ENCODE measurements at places on chromosomes 3 and 15. TPM values are rescaled to one million over a fixed set of nuclear protein-coding genes. Genes with fewer than 3 reads are reported as not detected.

The TNNC1 gene
- 3.6 TPM for total RNA-seq

DNA sequence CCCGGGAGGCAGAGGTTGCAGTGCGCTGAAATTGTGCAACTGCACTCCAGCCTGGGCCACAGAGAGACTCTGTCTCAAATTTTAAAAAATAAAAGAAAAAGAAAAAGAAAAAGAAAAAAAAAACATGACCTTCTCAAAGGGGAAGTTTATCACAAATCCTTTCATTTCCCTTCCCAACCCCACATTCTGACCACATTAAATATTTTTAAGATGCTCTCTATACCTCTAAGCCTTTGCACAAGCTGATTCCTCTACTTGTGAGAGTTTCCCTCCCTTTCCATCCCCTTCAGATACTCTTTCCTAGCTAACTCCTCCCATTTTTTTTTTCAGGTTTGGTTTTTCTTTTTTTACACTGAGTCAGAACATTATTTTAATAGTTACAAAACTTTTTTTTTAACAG is 4.0 kb downstream of the HIGD1A start:
- peaks cover 6% of the 10 kb centered on the region for H3K36me3 ChIP-seq
- H3K27ac ChIP-seq, result no peak overlapping the region
- H3K4me3 ChIP-seq, result no peak overlapping the region

DNA sequence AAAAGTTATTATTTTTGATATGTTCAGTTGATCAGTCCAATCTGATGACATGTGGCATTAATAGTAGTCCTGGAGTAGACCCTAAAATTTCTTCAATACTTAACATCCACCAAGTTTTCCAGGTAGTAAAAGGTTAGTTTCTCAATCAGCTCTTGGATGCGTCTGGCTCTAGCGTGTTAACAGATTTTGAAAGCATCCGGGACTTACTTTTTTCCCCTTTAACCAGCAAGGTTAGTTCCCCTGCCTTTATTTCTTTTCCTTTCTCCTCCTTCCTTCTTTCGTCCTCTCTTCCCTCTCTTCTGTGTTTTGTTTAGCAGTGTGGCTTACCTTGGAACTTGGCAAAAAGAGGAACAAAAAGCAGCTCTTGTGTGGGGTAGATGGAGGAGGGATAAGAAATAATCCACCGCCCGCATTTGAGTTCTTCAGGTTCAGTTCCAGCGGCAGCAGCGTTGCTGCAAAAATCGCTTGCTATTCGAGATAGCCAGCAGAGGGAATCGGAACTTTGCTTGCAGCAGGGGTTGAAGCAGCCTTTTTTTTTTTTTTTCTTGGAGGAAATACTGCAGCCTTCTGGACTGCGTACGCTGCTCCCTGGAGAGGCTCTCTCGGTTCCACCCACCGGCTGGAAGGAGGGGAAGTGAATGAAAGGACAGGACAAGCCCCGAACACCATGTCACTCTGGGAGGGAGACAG is at the start of gene RBMS3:
TSS of gene RBMS3 (plus strand) at position 668 of the 690 bp plus-strand sequence.
- peak; percentile 25 for DNase-seq
- peak within 1 kb of the TSS; percentile 89 for H3K27ac ChIP-seq
- peak within 1 kb of the TSS; percentile 77 for H3K4me3 ChIP-seq
- peaks cover 36% of the 10 kb centered on the region for H3K4me1 ChIP-seq
- no peaks in the 10 kb centered on the region for H3K36me3 ChIP-seq
- peaks cover 15% of the 10 kb centered on the region for H3K27me3 ChIP-seq

DNA sequence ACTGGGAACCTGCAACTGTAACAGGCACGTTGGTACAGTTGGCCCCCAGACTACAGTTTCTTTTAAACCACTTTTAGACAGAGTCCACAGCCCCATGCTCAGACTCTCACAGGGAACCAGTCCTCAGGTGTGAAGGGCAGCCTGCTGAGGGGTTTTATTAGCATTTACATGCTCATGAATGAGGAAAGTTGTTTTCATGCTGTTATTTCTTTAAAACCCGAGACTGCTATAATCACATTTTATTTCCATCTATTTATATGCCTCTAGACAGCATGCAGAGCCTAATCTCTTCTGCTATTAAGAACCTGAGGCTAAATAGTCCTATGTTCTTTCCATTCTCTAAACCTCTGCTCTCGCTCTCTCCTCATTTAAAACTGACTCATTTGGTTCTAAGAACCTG is 26.3 kb upstream of the FSIP1 start:
- H3K27me3 ChIP-seq, result no peaks in the 10 kb centered on the region
- no peaks in the 10 kb centered on the region for H3K4me1 ChIP-seq
- H3K27ac ChIP-seq, result no peak overlapping the region

GRCh38 chr15:71732636-71733035 is 77.7 kb upstream of the NR2E3 start:
- peaks cover 9% of the 10 kb centered on the region for H3K4me1 ChIP-seq
- H3K36me3 ChIP-seq, result no peaks in the 10 kb centered on the region
- DNase-seq, result no peak
- H3K27ac ChIP-seq, result no peak overlapping the region

The TMEM207 gene
- not detected for total RNA-seq

All from progenitor cell of endocrine pancreas (in vitro differentiated cells).